ENCODE measurements at places on chromosomes 7 and 10.

GRCh38 chr10:7478727-7479457, 68.1 kb upstream of the SFMBT2 start:
- H3K4me3 ChIP-seq: no peak overlapping the region
- H3K27me3 ChIP-seq: no peaks in the 10 kb centered on the region
- no peaks in the 10 kb centered on the region for H3K4me1 ChIP-seq

DNA sequence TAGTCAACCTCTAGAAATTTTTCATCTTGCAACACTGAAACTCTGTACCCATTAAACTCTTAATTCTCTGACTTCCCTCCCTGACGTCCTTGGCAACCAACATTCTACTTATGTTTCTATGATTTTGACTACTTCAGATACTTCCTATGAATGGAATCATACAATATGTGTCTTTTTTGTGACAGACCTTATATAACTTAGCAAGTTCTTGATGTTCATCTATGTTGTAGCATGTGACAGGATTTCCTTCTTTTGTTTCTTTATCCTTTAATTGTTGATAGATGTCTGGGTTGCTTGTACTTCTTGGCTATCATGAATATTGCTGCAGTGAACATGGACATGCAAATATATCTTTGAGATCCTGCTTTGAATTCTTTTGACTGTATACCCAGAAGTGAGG, 240.8 kb downstream of the ADK start:
- no peaks in the 10 kb centered on the region for H3K36me3 ChIP-seq
- no peaks in the 10 kb centered on the region for H3K4me1 ChIP-seq
- no peak for DNase-seq
- H3K27ac ChIP-seq: no peak overlapping the region

GRCh38 chr10:89926736-89927135, 225.3 kb downstream of the KIF20B start:
- H3K27me3 ChIP-seq: no peaks in the 10 kb centered on the region
- no peak for DNase-seq
- H3K4me3 ChIP-seq: no peak overlapping the region
- H3K36me3 ChIP-seq: no peaks in the 10 kb centered on the region
- no peak overlapping the region for H3K27ac ChIP-seq
- H3K4me1 ChIP-seq: no peaks in the 10 kb centered on the region

GRCh38 chr7:1468203-1468602, 8.9 kb upstream of the MICALL2 start:
- peaks cover 16% of the 10 kb centered on the region for H3K4me1 ChIP-seq
- no peak overlapping the region for H3K27ac ChIP-seq
- no peak overlapping the region for H3K4me3 ChIP-seq
- peaks cover 36% of the 10 kb centered on the region for H3K36me3 ChIP-seq
- no peaks in the 10 kb centered on the region for H3K27me3 ChIP-seq

DNA sequence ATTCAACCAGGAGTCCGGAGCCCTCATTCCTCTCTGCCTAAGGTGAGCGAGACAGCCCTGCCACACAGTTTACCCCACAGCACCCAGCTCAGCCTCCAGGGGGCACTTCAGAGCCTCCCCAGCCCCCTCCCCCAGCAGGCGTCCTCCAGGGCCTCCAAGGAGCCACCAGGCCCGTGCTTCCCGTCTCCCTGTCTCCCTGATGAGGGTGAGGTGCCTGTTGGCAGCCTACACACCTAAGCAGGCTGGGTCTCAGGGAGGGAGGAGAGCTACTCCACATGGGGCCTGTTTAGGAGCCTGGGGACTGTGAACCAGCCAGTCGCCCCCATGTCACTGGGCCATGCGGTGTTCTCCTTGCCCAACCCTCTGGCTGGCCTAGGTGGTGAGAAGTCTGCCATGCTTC, 28.9 kb upstream of the TRIM8 start:
- no peaks in the 10 kb centered on the region for H3K27me3 ChIP-seq
- peaks cover 44% of the 10 kb centered on the region for H3K36me3 ChIP-seq
- peaks cover 24% of the 10 kb centered on the region for H3K4me1 ChIP-seq
- DNase-seq: no peak
- no peak overlapping the region for H3K4me3 ChIP-seq

DNA sequence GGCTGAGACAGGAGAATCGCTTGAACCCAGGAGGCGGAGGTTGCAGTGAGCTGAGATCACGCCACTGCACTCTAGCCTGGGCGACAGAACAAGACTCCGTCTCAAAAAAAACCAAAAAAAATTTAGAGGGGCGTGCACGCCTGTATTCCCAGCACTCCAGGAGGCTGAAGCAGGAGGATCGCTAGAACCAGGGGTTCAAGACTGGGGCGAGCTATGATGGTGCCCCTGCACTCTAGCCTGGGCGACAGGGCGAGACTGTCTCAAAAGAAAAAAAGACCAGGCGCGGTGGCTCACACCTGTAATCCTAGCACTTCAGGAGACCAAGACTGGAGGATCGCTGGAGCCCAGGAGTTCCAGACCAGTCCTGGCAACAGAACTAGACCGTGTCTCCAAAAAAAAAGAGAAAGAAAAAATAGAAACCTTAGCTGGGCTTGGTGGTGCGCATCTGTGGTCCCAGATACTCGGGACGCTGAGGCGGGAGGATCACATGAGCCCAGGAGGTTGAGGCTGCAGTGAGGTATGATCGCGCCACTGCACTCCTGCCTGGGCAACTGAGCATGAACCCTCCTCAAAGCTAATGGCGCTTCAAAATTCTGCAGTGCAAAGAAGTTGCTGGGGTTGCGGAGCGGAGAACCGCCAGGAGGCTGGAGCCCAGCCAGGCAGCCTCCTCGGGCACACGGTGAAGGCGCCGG, 382 bp upstream of the MBLAC1 start:
- H3K4me1 ChIP-seq: peaks cover 30% of the 10 kb centered on the region
- H3K36me3 ChIP-seq: no peaks in the 10 kb centered on the region
- no peak for DNase-seq
- peak overlapping the region; percentile 97 for H3K27ac ChIP-seq
